ENCODE measurements at places on chromosomes 6 and 20.
A peak's percentile ranks its signal among the peaks of the same experiment; 100 is the strongest.

DNA sequence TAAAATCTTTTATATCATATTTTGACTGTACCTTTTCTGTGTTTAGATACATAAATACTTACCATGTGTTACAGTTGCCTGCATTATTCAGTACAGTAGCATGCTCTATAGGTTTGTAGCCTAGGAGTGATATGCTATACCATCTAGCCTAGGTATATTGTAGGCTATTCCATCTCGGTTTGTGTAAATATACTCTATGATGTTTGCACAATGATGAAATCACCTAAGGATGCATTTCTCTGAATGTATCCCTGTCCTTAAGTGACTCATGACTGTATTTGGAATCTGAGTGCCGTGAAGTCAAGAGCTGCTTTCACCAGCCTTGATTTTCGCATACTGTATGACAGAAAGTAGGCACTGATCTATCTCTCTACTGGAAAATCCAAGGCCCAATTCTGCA, 129.9 kb downstream of the UTRN start:
- no peak for DNase-seq

DNA sequence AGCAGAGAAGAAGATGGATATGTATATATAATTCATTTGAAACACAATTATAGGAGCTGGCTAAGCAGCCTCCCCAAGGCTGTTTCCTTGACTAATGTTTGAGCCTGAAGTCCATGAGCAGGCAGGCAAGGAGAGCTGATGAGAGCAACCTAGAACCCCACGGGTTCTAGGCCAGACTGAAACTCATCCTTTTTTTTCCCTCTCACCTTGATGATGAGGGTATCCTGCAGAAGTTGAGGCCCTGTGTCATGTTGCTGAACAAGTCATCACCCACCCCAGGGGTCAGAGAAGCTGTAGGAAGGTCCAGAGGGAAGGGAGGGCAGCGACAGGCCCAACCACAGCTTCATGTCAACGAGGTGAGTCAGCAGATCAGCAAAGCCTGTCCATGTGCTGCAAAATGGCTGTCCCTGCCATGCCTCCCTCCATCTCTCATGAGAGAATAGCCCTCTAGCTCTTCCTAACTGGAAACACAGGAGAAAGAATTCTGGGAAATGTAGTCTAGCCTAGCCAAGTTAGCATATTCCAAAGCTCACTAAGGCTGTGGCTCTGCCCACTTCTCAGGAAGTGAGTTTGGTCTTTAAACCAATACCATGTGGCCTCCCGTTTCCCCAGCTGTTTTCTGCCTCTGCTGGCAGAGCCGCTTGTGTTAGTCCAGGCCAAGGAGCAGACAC, 91.3 kb upstream of the DTNBP1 start:
- no peak for DNase-seq

- no peak for DNase-seq
Measured at GRCh38 chr20:47336129-47336754, 20.3 kb downstream of the ZMYND8 start.

- peak; percentile 40 for DNase-seq
Measured at GRCh38 chr6:135115411-135115810, 60.8 kb upstream of the HBS1L start.

DNA sequence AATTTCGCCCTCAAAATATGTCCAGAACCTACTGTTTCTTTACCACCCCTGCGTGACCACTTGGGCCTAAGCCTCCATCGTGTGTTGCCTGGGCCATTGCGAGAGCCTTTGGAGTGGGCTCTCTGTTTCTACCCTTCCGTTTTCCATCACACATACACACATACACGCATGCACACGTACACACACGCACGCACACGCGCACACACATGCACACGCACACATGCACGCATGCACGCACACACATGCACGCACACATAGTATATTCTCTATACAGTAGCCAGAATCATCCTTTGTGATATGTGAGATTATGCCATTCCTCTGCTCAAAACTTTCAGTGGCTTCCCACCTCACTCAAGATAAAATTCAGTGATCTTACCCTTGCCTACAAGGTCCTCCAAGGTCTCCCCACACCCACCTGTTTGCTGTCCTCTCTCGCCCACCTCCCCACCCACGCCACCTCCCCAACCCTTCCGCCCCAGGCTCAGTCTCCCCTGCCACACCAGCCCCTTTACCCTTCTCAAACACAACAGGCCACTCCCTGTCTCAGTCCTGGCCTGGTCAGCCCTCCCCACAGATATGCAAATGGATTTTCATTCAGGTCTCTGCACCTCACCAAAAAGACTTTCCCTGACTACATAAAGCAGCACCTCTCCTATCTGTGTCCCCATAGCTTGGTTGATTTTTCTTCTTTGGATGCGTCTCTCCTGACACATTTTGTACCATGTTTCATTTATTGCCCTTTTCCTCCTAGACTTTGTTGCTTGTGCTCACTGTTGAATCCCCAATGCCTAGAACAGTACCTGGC, 559.6 kb downstream of the CD83 start:
- DNase-seq = no peak

DNA sequence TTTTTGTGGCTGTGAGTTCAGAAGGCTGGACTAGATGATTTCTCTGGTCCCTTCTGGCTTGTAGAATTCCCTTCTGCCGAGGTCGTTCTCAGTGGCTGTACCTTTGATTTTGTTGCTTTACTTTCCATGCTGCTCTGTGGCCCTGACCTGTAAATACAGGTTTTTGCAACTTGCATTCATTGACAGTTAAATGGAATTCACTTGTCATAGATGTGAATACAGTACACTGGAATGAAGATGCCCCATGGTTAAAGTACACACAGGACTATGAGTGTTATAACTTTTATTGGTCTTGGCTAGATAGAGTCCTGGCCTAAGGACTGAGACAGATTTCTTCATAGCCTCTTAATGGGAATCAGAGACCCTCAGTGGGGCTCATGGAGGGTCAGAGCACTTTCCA, 12.9 kb upstream of the EFCAB8 start:
- DNase-seq = no peak

DNA sequence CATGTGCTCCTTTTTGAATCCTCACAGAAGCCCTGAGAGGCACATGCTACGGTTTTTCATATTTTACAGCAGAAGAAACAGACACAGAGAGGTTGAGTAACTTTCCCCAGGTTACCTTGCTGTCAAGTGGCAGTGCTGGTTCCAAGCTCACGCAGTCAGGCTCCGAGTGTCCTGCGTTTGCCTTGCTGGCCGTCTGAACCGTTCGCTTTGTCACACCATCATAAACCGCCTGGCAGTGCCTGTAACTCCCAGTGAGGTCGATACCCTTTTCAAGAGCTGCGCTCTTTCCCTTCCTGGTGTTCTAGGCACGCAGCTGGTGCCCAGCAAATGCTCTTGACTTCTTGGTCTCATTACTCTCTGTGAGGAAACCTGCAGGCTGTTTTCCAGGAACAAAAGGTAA, 31.3 kb upstream of the KCNG1 start:
- DNase-seq = no peak

- no peak for DNase-seq
Measured at GRCh38 chr20:54105653-54106052, 35.3 kb upstream of the BCAS1 start.

GRCh38 chr6:112289038-112289566, 34.7 kb upstream of the LAMA4 start:
- DNase-seq = no peak

DNA sequence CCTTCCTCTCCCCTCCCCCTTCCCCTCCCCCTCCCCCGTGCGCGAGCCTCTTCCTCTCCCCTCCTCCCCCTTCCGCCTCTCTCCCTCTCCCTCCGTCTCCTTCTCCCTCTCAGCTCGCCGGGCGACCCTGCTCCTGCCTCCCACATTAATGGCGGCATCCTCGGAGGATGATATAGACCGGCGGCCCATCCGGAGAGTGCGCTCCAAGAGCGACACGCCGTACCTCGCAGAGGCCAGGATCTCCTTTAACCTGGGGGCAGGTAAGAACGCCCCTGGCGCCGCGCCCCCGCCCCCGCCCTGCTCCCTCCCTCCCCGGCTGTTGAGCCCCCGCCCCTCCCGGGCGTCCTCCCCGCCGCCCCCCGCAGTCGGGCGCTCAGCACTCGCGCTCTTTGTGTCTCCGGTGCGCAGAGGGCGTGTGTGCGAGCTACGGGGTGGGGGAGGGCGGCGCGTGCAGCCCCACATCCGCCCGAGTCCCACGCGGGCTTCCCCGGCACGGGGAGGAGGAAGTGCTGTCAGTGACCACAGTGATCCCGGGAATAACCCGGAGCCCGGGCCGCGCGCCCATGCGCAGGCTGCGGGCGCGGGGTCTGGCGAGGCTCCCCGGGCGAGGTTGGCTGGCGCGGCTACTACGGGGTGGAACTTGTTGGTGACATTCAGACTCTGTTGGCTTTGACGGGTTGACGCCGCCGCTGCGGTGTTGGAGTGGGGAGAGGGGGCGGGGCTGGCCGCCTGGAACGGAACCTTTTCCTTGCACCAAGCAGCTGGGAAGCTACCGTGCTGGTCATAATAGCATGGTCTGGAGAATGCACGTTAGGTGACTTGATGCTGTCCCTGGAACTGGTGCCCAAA, 33.2 kb downstream of the PHACTR1 start:
- no peak for DNase-seq

DNA sequence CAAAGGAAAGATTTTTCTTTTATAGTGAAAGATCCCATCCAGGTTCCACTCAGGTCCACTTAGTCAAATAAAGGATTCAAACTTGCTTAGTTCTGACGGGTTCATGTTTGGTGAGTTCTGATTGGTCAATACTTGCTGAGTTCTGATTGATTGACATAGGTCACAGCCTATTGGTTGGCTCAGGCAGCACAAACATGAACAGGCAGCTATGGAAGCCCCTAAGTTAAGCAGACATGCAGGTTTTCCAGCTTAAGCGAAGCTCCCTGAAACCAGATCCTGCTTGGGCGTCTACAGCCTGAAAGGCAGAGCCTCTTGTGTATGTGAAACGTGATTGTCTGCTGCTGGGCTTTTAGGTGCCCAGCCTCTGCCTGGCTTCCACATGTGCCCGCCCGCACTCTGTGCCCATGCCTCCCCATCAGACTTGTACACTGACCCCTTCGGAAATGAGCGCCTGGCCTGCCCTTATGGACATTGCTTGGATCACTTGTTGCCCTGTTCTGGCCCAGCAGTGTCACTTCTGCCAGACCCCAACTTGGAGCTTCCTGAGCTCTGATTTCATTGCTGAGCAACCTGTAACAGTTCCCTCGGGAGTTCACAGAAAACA, 45.4 kb upstream of the ECI2 start:
- DNase-seq = no peak

DNA sequence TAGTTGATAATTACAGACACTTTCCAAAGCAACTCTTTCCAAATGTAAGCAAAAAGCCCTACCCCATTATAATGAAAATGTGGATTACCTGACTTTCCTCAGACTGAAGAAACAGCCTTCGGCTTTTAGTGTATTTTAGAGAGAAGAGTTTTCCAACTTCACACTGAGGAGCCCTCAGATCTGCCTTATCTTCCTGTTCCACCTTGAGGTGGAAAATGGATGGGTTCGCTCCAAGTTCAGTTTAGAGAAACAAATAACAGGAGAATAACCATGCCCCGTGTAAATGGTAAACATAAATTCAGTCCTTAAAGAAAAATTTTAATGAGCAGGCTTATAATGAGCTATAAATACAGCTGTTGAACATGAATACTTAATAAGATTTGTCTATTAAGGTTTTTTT, 21.1 kb upstream of the MTHFD1L start:
- DNase-seq = no peak

- DNase-seq = peak; percentile 21
Measured at GRCh38 chr6:170522565-170523183, 30.4 kb downstream of the PSMB1 start.

- peak; percentile 30 for DNase-seq
Measured at GRCh38 chr6:130517444-130517931, 151.7 kb downstream of the TMEM200A start.

- no peak for DNase-seq
Measured at GRCh38 chr6:39061182-39061581, 12.6 kb downstream of the GLP1R start.

GRCh38 chr6:166692723-166693302, 65.8 kb upstream of the RPS6KA2 start:
- DNase-seq = no peak

DNA sequence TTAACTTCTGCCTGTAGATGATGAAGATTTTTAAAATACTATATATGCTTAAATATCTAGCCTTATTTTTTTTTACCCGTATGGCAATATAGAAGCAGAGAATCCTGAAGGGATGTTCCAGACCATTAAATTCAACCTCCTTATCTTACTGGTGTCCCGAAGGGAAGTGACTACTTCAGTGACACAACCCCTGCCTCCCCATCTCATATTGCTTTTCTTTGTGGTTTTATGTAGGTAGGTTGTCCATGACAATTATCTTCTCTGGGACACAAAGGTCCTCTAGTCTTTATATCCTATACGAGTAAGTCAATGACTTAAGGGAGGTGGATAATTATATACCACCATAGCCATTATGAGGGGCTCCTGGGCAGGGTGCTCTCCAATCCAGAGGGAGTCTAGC, 57.4 kb upstream of the EMILIN3 start:
- no peak for DNase-seq

DNA sequence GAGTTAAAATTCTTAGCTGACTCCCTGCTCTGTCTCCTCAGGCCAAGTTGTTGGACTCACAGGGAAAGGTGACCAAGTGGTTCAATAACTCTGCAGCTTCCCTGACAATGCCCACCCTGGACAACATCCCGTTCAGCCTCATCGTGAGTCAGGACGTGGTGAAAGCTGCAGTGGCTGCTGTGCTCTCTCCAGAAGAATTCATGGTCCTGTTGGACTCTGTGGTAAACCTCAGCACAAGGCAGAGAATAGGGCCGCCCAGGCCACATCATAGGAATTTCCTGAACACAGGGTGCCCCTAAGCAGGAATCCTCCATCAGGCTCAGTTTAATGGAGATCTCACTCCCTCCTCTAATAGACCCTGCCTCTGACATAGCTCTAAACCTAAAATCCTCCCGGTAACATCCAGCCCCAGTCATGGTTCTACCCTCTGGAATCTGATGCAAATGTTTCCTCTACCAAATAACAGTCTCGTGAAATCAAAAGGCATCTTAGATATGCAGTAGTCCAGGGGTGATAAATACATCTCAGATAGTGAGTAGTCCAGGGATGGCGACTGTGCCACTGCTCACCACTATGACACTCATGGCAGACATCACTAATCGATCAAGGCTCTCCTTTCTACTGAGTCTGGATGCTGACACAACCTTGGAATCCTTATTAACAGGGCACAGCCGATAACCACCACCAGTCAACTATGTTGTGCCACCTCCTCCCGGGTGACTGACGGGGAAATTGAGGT, 18.3 kb downstream of the BPIFB1 start:
- no peak for DNase-seq

GRCh38 chr6:71675386-71675785, 211.0 kb upstream of the RIMS1 start:
- no peak for DNase-seq

- DNase-seq = no peak
Measured at GRCh38 chr20:41398408-41398807, 31.8 kb upstream of the EMILIN3 start.

- no peak for DNase-seq
Measured at GRCh38 chr6:31579546-31580437, 2.4 kb downstream of the LTB start.

DNA sequence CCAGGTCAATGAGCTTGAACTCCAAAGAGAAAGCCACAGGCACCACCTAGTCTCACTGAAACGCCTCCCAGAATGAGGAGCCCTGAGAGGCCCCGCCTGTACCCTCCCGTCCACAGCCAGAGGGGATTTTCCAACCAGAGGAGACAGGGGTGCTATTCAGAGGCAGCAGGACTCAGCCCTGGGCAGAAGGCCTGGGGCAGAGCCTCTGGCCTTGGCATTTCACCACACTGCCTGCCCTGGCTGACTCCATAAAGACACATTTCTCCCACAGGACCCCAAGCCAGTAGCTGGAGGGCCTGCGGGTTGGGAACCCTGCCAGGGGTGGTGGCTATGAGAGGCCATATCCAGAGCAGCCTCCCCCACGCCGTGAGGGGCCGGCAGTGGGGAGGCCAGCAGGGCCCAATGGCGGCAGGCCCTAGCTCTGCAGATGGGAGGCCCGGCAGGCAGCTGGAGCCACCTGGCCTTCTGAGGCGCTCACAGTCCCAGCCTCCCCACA, 159.3 kb downstream of the PREX1 start:
- no peak for DNase-seq
